ENCODE measurements at places on chromosomes 3 and 15.

DNA sequence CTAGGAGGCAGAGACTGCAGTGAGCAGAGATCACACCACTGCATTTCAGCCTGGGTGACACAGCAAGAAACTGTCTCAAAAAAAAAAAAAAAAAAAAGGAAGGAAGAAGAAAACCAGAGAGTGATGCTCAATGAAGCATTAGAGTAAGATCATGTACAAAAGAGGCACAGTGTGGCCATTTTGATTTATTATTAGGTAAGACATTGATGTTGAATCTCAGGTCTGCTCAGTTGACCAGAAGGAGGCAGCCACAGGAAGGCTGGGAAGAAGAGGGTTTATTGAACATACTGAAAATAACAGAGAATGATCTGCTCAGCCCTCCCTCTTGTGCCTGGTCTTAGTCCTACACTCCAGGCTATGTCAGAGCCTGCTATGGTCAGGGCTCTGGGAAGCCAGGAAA lies 15.6 kb downstream of the LRRK1 start:
- DNase-seq: no peak

DNA sequence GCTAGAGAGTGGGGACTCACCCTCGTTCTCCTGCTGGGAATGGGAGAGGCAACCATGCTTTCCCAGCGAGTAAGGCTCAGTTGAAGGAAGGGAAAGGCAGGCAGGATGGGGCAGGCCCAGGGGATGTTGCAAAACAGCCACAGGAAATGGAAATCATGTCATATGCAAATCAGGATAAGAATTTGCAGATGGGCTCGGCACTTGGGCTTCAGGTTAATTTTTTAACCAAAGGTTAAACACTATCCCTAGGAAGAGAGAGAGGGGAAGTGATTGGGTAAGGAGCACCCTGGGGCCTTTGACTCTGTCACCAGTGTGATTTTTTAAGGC lies 14.6 kb upstream of the PLA2G4E start:
- no peak for DNase-seq

- no peak for DNase-seq
These were observed 105.4 kb upstream of the CCDC54 start for GRCh38 chr3:107271787-107272387.

DNA sequence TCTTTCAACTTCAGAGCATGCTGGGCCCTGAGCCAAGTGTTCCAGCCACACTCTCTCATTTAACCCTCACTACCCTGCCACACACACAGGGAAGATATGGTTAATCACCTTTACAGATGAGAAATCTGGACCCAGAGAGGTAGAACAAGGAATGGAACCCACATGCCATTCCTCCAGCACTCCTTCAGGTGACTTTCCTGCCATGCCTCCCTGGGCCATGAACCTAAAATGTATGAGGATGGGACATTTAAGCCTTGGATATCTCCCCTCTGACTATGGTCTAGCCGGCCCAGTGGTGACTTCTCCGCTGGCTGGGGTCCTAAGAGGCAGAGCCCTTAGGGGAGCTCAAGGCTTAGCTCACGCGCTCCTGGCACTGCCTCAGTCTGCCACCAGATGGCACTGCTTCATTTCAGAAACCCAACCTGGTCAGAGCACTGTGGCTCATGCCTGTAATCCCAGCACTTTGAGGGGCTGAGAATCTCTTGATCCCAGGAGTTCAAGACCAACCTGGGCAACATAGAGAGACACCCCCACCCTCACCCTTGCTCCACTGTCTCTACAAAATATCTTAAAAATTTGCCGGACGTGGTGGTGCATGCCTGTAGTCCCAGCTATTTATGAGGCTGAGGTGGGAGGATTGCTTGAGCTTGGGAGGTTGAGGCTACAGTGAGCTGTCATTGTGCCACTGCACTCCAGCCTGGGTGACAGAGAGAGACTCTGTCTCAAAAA lies 2.2 kb upstream of the DCAF1 start:
- DNase-seq: peak; percentile 93

DNA sequence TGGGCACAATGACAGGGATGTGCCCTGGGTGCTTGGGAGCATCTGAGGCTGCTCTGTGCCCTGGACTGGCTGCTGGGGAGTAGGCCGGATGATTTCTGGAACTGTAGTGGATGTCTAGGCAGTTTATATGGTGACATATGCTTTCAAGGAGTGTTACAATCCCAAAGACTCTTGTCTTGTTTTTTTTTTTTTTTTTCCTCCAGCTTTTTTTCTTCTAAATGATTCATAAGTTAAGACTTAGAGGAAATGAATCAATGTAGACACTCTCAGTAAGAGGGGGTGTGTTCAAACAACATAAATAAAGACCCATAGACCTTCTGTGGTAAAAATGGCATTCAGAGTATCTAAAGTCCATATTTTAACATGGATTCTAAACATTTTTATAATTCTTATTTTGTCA lies 706.1 kb upstream of the GOLIM4 start:
- no peak for DNase-seq

DNA sequence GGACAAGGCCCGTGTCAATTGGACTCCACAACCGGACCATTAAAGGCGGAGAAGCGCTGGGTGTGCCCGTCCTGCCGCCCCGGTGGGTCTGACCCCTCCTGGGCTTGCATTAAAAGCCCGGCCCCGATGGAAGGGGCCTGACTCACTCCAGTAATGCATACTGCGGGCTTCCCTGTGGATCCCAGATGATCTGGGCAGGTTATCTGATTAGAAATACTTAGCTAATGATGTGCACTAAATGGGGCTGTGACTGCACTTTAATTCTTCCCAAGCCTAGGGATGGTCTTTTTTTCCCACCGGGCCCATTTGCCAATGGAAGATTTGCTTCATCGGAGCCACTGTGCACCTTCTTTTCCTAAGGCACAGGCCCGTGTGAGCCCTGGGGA lies 124.9 kb downstream of the TMEM266 start:
- DNase-seq: no peak

GRCh38 chr15:60795471-60795870 lies 316.5 kb upstream of the ICE2 start:
- DNase-seq: no peak

GRCh38 chr15:90015749-90016148 lies 14.6 kb downstream of the ZNF710 start:
- peak; percentile 18 for DNase-seq

DNA sequence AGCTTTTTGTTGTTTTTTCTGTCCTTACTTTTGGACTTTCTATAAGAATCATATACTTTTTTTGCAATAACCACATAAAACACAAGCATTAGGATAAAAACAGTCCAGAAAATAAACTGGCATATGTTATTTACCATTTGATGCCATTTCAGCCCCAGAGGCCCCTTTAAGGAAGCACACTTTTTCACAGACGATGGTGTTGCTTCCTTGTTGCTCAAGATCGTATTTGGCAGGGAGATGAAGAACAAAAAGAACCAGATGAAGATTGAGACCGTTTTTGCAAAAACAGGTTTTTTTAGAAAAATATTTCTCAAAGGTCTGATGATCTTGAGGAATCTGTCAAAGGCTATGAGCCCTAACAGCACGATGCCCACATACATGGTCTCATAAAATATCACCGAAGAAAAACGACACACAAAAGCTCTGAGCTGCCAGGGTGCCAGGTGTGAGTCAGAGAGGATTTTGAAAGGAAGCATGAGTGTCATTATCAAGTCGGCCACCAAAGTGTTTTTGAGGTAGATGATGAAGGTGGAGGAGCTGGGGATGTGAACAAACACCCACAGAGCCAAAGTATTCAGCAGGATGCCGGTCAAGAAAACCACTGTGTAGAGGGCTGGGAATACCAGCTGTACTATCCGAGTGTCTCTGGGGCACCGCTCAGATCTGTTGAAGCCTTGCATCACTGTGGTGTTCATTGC lies 902 bp downstream of the P2RY13 start:
- no peak for DNase-seq

DNA sequence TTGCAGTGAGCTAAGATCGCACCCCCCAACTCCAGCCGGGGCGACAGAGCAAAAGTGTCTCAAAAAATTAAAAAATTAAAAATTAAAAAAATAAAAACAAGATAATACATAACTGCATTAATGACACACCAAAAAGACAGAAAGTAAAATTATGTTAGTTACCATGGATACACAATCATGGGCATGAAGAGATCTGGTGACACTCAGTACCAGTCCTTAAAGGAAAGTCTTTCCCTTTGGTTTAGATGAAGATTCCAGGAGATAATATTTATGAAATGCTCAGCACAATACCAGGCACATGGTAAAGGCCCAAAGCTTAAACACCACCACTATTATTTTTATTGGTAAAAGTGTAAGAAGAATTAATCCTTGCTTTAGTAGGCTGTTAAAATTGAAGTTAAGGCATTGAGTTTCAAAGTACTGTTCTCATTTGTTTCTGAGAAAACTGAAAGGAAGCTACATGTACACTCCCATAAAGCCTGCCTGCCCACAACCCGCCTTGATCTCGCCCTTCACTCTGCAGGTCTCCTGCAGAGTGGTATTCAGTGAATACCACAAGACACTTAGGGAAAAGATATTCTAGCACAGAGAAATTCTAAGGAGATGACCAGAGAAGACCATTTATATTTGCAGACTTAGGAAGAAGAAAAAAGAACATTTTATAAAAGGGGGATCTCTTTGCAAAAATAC lies 52.3 kb downstream of the SUCLG2 start:
- DNase-seq: no peak

GRCh38 chr3:66478960-66479359 lies 21.9 kb downstream of the LRIG1 start:
- no peak for DNase-seq

DNA sequence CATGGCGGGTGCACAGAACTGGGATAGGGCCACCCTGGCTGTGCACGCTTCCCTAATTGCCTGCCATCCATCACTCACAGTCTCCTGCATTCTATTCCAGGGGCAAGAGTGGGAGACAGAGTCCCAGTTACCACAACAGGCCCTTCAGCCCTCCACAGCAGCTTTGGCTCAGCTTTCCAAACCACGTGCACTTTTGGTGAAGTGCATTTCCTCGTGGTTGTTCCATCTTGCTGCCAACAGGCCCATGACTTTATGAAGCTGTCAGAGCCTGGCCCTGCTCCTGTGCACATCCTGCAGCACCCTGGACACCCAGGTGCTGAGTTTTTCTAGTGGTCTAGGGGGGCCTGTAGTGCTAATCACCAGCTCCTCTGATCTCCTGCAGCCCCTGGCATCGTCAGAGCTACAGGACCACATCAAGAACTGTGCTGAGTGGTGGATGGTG lies 110.2 kb downstream of the ADCY5 start:
- DNase-seq: peak; percentile 17

Data from posterior vena cava (tissue), 2 donors.